ENCODE measurements at places on chromosomes 6 and 20. TPM values are rescaled to one million over a fixed set of nuclear protein-coding genes. Genes with fewer than 3 reads are reported as not detected.
A peak's percentile ranks its signal among the peaks of the same experiment; 100 is the strongest.

- no peak for DNase-seq
Measured at GRCh38 chr6:22361576-22361975, 64.7 kb upstream of the PRL start.

- DNase-seq = no peak
Measured at GRCh38 chr6:14658030-14658429, 540.5 kb downstream of the CD83 start.

- DNase-seq = no peak
Measured at GRCh38 chr6:109118871-109119354, 23.6 kb downstream of the CEP57L1 start.

- no peak for DNase-seq
Measured at GRCh38 chr6:34806738-34807453, 15.0 kb downstream of the BLTP3A start.

The TFAP2B gene
- not detected for total RNA-seq

DNA sequence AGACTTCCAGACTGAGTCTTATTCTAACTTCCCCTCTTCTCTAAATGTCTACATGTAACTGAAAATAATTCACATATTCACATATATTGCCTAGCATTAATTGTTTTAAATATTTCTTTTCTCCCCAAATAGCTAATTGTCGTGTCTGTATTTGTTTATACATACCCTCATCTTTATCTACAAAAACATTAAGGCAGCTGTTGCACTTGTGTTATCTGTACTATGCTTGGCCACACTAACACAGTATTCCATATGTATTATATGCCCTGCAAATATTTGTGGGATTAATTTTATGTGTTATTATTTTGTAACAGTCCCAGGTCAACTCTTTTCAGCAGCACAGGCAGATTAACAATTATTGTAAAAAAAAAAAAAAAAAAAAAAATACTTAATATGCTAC lies 11.7 kb downstream of the HDAC2 start:
- no peak for DNase-seq

The MYO6 gene
- total RNA-seq = 56.5 TPM

DNA sequence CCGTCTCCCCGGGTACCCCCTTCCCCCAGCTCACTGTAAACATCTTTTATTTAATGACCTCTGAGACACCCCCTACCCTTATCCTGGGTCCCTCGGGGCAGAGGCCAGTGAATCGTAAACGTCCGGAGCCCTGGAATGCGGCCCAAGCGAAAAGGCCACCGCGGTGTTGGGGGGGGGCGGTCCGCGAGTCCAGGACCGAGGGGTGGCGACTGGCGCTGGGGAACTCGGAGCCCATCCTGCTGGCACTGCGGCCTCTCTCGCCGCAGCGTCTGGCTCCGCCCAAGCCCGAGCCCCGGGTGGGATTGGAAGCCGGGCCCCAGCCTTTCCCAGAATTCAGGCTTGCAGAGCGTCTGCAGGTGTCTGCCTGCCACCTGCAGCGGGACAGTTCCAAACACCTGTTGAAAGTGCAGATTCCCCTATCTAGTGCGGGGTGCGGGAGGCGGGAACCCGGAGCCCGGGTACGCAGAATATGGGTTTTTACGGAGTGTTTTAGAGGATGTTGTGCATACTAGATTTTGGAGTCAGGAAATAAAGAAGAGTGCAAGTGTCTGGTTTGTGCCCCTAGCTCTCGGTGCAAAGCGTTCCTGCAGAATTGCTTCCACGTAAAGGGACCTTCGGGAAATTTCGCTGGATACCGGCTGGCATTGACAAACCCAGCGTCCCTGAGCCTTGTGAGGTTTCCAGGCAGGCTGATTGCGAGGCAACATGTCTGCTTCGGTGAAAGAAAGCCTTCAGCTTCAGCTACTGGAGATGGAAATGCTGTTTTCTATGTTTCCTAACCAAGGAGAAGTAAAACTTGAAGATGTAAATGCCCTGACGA lies 800 bp downstream of the RWDD2A start:
- peak; percentile 58 for DNase-seq

GRCh38 chr6:21134356-21134755 lies 459.2 kb upstream of the SOX4 start:
- DNase-seq = no peak

All from dorsolateral prefrontal cortex (tissue), 122 donors.